Neural crest cell (in vitro differentiated cells): ENCODE measurements at places on chromosomes 2 and 18. TPM values are rescaled to one million over a fixed set of nuclear protein-coding genes. Genes with fewer than 3 reads are reported as not detected.

DNA sequence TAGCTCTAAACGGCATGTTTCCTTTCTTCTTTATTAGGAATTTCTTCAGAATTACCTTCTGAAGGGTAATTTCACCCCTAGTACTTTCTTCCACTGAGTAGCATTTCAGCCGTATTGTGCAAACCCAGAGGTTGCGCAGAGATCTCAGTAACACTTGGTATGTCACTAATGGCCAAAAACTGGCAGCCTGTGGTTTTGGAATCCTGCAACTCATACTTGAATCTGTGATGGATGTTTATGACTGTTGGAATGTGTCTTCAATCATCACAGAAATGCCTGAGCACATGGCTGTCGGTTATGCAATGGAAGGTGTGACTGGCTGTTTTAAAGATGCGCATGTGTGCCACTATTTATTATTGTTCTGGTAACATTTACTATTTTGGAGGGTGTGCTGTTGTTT lies 100.0 kb downstream of the COLEC12 start:
- no peak overlapping the region for H3K4me3 ChIP-seq
- H3K27ac ChIP-seq: no peak overlapping the region
- peaks cover 5% of the 10 kb centered on the region for H3K36me3 ChIP-seq
- H3K4me1 ChIP-seq: peaks cover 16% of the 10 kb centered on the region
- no peak for DNase-seq

DNA sequence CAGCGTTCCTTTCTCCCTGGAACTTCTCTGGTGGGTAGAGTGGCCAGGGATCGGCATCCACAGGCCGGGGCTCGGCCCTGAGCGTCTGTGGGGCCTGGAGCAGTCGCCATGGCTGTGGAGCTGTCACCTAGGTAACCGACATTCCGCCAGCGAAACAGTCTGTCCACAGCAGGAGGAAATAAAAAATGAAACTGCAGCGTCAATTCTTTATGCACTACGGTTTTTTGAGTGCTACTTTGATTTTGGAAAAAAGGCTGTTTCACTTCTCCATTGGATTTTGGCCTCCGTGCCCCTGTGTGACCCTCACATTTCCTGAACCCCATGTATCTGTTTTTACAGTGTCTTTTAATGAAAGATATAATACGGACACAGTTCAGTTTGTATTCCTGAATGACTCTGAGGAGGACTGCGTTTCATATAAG lies 163.4 kb downstream of the LDLRAD4 start:
- peak overlapping the region; percentile 23 for H3K27ac ChIP-seq
- no peaks in the 10 kb centered on the region for H3K27me3 ChIP-seq
- no peak for DNase-seq
- peaks cover 32% of the 10 kb centered on the region for H3K4me1 ChIP-seq
- no peaks in the 10 kb centered on the region for H3K36me3 ChIP-seq

- no peak for DNase-seq
- no peaks in the 10 kb centered on the region for H3K36me3 ChIP-seq
- peak overlapping the region; percentile 48 for H3K4me3 ChIP-seq
- no peaks in the 10 kb centered on the region for H3K27me3 ChIP-seq
- H3K4me1 ChIP-seq: peaks cover 46% of the 10 kb centered on the region
Measured at GRCh38 chr2:207041279-207041678, 102.0 kb downstream of the CPO start.

- H3K4me1 ChIP-seq: no peaks in the 10 kb centered on the region
- DNase-seq: no peak
- H3K27me3 ChIP-seq: no peaks in the 10 kb centered on the region
- H3K4me3 ChIP-seq: no peak overlapping the region
- peaks cover 2% of the 10 kb centered on the region for H3K36me3 ChIP-seq
Measured at GRCh38 chr2:54897420-54898310, 152.6 kb downstream of the RTN4 start.

FEV gene
- total RNA-seq: not detected in 2 replicates

GRCh38 chr2:217835931-217836891 lies 166.6 kb downstream of the TNS1 start:
- H3K27ac ChIP-seq: peak overlapping the region; percentile 98
- H3K36me3 ChIP-seq: no peaks in the 10 kb centered on the region
- H3K4me1 ChIP-seq: peaks cover 38% of the 10 kb centered on the region
- no peaks in the 10 kb centered on the region for H3K27me3 ChIP-seq

ASB18 gene
- total RNA-seq: not detected in 2 replicates

DNA sequence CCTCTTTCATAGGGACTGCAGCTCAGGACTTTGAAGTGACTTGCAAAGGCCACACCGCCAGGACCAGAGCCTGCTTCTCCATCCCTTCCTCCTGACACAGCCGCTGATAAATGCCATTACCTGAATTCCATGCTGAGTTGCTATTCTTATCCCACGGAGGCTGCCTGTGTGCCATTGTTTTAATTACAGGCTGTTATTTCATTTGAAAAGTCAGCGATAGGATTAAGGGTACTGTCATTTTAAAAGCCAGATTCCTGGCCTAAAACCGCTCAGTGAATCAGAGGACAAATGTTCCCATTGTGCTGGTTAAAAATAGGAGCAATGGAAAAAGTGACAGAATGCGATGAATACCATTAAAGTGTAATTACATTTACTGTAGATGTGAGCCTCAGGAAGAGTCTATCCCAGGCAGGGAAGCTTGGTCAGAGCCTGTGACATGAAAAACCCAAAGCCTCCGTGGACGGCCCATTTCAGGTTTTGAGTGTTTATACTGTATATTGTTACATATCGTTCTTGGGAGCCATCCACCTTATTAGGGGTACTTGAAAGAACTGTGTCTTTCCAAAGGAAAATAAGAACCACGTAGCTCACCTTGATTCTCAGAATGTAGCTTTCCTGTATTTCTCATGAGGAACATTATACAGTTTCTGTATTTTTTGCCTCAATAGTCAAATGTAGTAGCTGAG lies 41.3 kb downstream of the PDCL3 start:
- no peaks in the 10 kb centered on the region for H3K27me3 ChIP-seq
- H3K27ac ChIP-seq: no peak overlapping the region
- no peaks in the 10 kb centered on the region for H3K36me3 ChIP-seq
- H3K4me1 ChIP-seq: peaks cover 23% of the 10 kb centered on the region

NEU4 gene
- total RNA-seq: 0.14 and 0.25 TPM in 2 replicates

C2orf80 gene
- total RNA-seq: 0.73 and 1.0 TPM in 2 replicates

- H3K27ac ChIP-seq: no peak overlapping the region
- H3K4me1 ChIP-seq: no peaks in the 10 kb centered on the region
- no peaks in the 10 kb centered on the region for H3K36me3 ChIP-seq
- H3K4me3 ChIP-seq: no peak overlapping the region
- peak; percentile 10 for DNase-seq
- peaks cover 31% of the 10 kb centered on the region for H3K27me3 ChIP-seq
Measured at GRCh38 chr2:157302492-157303099, 23.0 kb downstream of the ERMN start.

- H3K27ac ChIP-seq: no peak overlapping the region
- H3K27me3 ChIP-seq: no peaks in the 10 kb centered on the region
- H3K4me3 ChIP-seq: no peak overlapping the region
- peaks cover 64% of the 10 kb centered on the region for H3K4me1 ChIP-seq
- H3K36me3 ChIP-seq: peaks cover 11% of the 10 kb centered on the region
- DNase-seq: no peak
Measured at GRCh38 chr2:232276733-232277313, 101.7 kb upstream of the ALPP start.

DNA sequence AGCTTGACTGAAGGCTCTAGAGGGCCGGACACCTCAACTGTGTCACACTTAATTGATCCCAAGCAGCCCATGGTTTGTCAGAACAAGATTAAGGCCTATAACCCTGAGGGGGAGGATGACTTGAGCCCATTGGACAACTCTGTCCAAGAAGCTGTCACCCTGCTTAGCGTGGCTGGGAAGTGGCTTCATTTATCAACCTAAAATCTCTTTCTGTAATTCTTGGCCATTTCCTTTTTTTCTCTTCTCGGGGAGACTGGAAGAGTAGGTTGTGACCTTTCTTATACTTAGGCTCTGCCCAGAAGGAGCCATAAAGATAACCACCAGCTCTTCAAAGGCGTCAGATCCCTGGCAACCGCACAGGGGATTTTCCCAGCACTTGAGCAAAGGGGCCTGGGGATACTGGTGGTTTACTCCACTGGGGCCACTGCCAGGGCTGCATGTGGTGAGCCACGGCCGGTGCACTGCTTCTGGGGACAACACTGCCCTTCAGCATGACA lies 265.5 kb downstream of the CYRIA start:
- no peaks in the 10 kb centered on the region for H3K27me3 ChIP-seq
- no peak overlapping the region for H3K4me3 ChIP-seq
- no peaks in the 10 kb centered on the region for H3K36me3 ChIP-seq
- no peak for DNase-seq
- peaks cover 40% of the 10 kb centered on the region for H3K4me1 ChIP-seq
- H3K27ac ChIP-seq: no peak overlapping the region

DNA sequence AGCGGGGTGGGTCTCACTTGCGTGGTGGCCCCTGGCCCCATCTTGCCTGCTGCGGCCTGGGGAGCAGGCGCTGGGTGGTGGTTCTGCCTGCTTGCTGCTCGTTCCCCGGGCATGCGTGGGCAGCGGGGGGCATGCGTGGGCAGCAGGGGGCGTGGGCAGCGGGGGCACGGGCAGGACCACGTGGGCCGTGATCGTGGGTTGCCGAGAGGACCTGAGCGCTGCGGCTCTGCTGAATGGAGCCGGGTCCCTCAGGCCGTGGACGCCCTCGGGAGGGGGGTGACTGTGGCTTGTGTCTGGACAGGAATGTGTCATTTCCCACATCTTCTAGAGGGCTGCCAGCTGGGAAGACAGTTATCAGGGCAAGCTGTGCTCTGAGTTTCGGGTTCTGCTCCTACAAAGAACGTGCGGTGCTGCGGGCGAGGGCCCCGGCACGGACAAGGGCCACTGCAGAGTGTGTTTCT lies 8.3 kb upstream of the GAL3ST2 start:
- no peak overlapping the region for H3K4me3 ChIP-seq
- no peaks in the 10 kb centered on the region for H3K36me3 ChIP-seq
- H3K27me3 ChIP-seq: no peaks in the 10 kb centered on the region
- H3K4me1 ChIP-seq: peaks cover 19% of the 10 kb centered on the region
- no peak overlapping the region for H3K27ac ChIP-seq
- no peak for DNase-seq

GPR45 gene
- 0.30 TPM in 1 of 2 replicates, not detected in the other for total RNA-seq

DNA sequence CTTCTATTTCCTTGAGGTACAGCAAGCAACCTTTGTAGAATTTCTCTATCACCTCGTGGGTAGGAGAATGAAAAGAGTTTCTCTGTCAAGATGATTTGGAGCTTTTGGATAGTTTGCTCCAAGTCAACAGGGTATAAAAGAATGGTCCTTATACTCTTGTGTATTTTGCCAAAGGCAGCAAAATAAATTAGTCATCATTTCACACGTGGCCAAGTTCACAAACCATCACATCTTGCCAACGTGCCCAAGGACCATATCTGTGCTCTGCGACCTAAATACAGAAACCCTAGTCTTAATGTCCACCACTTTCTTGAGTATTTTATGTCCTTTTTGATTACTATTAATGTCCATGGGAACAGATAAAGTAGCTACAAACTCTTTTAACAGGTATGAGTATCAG lies 262.9 kb downstream of the AFF3 start:
- no peaks in the 10 kb centered on the region for H3K36me3 ChIP-seq
- H3K27me3 ChIP-seq: no peaks in the 10 kb centered on the region
- no peak overlapping the region for H3K4me3 ChIP-seq
- no peak overlapping the region for H3K27ac ChIP-seq
- DNase-seq: no peak

THOC1 gene
- 77.5 and 77.9 TPM in 2 replicates for total RNA-seq

- H3K4me3 ChIP-seq: no peak overlapping the region
- H3K36me3 ChIP-seq: peaks cover 5% of the 10 kb centered on the region
- H3K4me1 ChIP-seq: no peaks in the 10 kb centered on the region
- no peak for DNase-seq
Measured at GRCh38 chr18:44915661-44916060, 235.0 kb downstream of the SETBP1 start.

CD226 gene
- 0.40 and 1.0 TPM in 2 replicates for total RNA-seq

- peaks cover 16% of the 10 kb centered on the region for H3K27me3 ChIP-seq
- peaks cover 24% of the 10 kb centered on the region for H3K4me1 ChIP-seq
- no peak overlapping the region for H3K4me3 ChIP-seq
- H3K27ac ChIP-seq: no peak overlapping the region
- H3K36me3 ChIP-seq: no peaks in the 10 kb centered on the region
Measured at GRCh38 chr2:1603059-1603458, 141.3 kb downstream of the PXDN start.

SERPINB12 gene
- total RNA-seq: not detected in 2 replicates
